ENCODE measurements at places on chromosomes 2 and 18.

GRCh38 chr18:2979129-2979528 lies 33.8 kb downstream of the LPIN2 start:
- DNase-seq = no peak

GRCh38 chr2:40166006-40166405 lies 285.9 kb downstream of the SLC8A1 start:
- no peak for DNase-seq

DNA sequence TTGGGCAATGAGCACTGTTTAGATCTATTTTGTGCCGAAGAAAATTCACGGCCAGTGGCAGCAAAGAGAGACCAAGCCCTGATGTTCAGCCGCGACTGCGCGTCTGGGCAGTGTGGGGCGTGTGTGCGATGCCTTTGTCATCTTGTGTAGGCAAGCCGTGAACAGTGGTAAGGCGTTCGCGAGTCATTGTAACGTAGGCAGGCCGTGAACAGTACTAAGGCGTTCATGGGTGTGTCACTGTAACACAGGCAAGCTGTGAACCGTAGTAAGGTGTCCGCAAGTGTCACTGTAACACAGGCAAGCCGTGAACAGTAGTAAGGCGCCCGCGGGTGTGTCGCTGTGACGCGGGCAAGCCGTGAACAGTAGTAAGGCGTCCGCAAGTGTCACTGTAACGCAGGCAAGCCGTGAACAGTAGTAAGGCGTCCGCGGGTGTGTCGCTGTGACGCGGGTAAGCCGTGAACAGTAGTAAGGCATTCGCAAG lies 99.9 kb downstream of the NFATC1 start:
- DNase-seq = no peak

DNA sequence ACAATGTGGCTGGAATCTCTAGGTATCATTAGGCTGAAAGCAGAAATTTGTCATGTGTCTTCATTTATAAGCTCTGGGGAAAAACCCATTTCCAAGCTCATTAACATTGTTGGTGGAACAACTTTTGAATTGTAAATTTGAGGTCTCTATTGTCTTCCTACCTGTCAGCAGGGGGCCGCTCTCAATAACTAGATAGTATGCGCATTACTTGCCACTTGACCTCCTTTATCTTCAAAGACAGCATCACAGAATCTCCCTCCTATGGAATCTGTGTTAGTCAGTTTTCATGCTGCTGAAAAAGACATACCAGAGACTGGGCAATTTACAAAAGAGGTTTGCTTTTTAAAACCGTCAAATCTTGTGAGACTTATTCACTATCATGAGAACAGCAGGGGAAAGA lies 223.1 kb downstream of the CALCRL start:
- no peak for DNase-seq

DNA sequence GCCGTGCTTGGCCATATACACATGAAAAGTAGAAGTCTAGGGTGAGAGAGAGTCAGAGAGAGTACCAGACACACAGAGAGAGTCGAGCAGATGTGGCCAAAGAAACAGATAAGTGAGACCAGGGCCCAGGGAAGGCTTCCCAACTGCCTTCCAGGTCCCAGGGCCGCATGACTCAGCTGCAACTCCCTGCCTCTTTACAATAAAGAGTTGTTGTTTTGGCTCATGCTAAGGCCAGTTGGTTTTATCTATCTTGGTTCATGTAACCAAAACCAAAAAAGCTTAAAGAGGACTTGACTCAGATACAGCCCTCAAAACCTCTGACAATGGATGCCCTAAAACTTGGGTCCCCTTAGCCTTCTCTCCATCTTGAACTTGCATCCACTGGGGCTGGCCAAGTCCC lies 36.9 kb downstream of the REEP1 start:
- DNase-seq = no peak

GRCh38 chr2:153388246-153388645 lies 90.3 kb downstream of the RPRM start:
- peak; percentile 73 for DNase-seq

- no peak for DNase-seq
These were observed 296.2 kb downstream of the SLC8A1 start for GRCh38 chr2:40155728-40156127.

DNA sequence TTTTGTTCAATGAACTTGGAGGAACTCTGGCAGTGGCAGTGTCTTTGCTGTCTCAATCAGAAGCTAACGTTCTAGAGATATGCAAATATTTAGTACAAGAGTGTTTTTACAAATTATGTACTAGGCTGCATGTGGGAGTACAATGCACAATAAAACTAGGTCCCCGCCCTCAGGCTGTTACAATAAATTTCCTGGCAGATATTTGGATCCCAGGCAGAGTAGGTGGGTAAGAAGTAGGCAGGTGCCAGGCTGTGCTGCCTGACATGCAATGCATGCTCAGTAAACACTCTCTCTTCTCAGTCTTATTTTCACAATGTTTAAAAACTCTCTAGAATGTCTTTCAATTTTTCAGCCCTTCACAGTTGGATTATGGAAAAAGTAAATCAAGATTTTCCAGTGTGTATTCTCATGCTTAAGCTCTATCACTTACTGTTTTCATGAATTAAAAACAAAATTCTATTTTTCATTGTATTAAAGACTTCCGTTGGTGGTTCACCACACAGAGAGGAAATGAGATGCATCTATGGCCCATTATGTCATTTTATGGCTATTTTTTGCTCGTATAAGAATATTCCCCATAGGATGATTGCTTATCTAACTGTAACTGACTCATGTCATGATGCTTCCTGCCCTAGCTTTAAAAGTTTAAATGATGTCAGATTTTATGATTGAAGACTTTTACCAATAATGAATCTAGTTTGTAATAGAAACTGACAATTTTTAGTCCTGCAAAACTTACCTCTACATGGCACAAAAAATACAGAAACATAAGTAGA lies 346.1 kb downstream of the RND3 start:
- DNase-seq = no peak

GRCh38 chr2:393711-394696 lies 106.1 kb upstream of the ALKAL2 start:
- DNase-seq = peak; percentile 90

DNA sequence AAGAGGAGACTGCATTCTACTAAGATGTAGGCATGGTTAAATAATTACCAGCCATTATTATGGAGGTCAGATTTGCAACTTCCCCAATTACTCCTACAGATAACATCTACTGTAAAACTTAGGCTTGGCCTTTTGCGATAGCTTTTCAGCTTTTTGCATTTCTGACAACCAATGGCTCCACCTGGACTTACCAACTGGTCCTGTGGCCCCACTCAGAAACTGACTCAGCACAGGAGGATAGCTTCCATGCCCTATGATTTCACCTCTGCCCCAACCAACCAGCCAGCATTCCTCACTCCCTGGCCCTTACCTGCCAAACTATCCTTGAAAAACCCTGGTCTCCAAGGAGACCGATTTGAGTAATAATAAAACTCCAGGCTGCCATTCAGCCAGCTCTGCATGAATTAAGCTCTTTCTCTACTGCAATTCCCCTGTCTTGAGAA lies 28.2 kb downstream of the TUBB6 start:
- DNase-seq = peak; percentile 18

GRCh38 chr2:726169-726568 lies 49.0 kb upstream of the TMEM18 start:
- no peak for DNase-seq

- DNase-seq = no peak
These were observed 17.2 kb upstream of the CD207 start for GRCh38 chr2:70852824-70853223.

DNA sequence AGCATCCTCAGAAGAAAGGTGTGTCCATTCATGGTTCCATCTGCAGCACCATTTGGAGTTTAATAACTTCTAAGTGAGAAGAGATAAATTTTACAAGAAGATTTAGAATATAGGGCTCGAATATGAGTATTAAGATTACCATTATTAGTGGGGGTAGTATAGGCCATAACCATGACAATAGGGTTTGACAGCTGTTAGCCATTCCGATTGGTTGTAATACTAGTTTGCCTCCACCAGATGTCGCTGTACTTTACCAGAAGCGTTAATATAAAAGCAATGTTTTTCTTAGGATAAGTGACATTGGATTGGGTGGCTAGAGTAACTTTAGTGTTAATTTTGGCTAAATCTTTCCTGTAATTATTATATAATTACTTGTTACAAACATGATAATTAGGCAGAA lies 107.5 kb upstream of the SRD5A2 start:
- DNase-seq = no peak

DNA sequence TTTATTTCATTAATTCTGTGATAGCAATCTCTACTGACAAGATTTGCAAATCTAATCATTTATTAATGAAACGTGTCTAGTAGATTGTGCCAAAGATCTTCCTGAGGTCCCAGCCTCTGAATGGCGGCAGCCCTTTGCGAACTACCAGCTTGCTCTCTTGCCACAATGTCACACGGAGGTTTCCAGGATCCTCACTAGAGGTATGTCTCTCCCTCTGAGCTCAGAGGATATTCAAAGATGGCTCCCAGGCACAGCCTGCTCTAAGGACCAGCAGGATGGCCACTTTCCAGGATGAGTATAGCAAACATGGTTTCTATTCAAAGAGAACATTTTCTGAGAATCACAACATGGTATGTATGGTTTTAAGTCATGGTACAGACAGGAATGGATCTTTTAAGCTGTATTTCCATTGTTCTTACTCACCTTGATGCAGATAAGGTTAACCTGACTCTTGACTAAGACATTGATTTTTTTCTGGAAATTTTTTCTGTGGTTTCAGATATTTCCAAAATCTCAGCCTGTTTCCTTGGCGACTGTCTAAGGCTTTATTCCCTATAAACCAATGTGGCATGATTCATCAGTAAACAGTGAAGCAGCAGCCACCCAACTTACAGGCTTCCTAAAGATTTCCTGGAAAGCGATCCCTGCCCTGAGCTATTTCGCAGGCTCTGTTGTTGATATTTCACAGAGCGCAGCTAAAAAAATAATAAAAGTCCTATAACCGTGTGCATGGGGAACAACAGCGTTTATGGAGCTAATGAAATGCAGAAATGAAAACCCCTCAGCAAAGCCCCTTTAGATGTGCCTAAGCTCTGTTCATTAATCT lies 54.1 kb upstream of the KLF7 start:
- DNase-seq = no peak

- no peak for DNase-seq
These were observed 514.5 kb upstream of the CDH2 start for GRCh38 chr18:28691496-28691840.

- no peak for DNase-seq
These were observed 2.1 kb upstream of the PID1 start for GRCh38 chr2:229273006-229273722.

DNA sequence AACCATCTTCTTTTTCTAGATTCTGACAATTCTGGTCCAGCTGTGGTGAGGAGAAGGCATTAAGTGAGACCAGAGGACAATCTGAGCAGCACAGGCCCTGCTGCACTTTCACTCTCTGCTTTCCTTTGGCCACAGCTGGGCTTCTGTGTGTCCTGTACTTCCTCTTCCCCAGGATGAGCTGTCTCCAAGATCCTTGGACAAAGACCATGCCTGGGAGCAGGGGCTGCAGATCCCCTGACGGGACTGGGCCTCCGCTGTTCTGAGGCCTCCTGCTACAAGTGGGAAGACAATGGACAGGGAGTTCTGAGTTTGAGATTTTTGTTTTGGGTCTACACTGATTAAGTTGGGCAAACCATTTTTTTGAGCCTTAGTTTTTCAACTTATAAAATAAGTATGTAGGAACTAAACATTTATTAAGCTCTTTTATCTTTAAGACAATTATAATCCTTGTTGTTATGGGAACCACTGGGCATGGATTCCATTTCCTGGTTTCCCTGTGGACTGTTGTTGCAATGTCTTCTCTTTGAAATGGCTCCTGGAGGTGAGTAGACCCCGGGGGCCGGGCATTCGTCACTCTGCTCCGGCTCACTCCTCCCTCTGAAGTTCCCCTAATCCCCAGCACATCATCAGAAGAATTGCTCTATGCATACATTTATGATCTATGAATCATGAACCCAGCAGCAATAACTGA lies 266.6 kb downstream of the ACTR3 start:
- no peak for DNase-seq

DNA sequence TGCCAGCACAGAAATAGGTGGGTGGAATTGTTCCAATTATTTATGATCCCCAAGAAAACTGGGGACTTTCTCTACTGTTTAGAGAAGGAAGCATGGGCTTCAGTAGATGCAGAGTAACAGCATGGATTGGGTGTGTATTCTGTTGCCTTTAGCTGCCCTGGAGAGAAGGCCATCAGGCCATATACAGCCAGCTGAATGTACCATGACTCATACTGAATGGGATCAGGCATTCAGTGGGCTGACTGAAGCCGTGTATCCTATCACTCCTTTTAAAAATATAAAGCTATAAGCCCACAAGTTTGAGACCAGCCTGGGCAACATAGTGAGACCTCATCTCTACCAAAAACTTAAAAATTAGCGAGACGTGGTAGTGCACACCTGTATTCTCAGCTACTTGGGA lies 16.7 kb upstream of the PLEKHM3 start:
- DNase-seq = no peak

DNA sequence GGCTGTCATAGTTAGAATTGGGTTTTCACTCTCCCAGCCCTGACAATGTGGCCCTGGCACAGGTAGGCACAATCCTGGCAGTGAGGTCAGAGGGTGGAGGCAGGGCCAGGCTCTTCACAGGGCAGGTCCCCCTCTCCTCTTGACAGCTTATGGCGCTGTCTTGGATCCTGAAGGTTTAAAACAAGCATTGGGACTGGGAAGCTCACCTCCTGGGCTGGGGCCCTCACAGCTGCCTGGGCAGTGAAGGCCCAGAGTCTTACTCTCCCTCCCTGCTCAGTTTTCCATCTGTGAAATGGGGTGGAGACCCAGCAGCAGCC lies 23.3 kb downstream of the LBH start:
- DNase-seq = no peak

- DNase-seq = no peak
These were observed 30.2 kb downstream of the MCFD2 start for GRCh38 chr2:46885376-46885775.

GRCh38 chr2:48180557-48180956 lies 274.3 kb upstream of the FBXO11 start:
- no peak for DNase-seq

GRCh38 chr2:70089220-70089982 lies 2.1 kb downstream of the PCBP1 start:
- DNase-seq = no peak

DNA sequence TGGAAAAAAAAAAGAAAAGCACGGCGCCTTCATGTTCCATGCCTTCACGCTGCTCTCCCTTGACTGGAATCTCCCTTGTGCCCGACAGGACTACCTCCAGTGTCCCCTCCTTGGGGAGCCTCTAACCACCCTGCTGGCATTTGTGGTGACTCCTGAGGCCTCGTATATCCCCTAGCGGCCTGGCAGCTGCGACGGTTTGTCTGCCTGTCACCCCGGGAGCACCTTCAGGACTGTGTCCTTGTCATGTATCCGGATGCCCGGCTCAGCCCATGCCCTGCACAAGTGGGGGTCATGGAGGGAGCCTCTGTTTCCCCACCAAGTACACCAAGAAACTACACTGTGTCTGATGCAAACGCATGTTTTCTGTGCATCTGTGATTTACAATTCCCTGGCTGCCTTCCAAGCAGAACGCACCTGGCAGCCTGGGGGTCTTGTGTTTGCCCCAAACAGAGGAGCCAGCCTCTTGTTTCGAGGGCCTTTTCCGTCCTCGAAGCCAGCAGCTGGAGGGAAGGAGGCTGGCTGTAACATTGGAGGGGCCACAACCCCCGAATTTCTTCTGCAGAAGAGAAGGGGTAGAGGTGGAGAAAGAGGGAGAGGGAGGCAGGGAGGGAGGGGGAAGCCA lies 18.9 kb downstream of the TWIST2 start:
- no peak for DNase-seq

Measured in kidney epithelial cell (primary cell).